ENCODE measurements at places on chromosomes 11 and 22.

DNA sequence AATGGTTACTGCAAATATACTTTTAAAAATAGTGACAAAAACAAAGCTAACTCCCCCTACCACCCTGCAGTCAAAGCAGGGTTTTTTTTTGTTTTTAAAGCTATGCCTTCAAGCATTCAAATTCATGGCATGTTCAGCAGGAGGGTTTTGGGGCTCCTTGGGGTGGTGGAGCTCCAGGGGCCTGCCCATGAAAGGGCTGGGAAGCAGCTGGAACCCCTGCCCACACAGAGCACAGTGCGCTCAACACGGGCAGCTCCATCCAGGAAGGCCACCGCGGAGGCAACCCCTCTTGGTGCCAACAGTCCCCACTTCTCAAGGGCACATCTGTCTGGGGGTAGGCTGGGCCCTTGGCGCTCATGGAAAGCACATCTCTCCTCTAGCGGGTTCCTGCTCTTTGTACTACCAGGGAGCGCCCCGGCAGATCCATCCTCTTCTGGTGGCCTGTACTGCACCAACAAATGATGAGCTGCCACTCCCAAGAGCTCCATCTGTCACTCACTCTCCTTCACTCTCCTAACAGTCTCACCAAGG, 16.6 kb upstream of the PHLDA2 start:
- DNase-seq = no peak

DNA sequence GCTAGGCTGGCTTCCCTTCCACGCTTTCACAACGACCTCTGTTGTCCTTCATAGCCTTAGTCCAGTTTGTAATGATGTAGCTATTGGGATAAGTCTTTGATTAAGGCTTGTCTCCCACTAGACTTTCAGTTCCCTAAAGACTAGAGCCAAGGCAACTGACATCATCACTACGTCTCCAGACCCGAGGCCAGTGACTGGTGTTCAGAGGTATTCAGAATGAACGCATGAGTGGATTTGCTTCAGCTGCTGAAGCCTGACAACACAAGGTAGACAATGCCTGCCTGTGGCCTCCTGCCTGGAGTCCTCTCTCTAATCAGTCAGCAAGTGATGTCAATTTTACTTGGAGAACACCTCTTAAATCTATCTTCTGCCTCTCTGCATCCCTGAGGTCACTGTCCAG, 13.6 kb downstream of the EFCAB6 start:
- no peak for DNase-seq

GRCh38 chr11:83158357-83158786, 1.4 kb downstream of the PCF11 start:
- no peak for DNase-seq

DNA sequence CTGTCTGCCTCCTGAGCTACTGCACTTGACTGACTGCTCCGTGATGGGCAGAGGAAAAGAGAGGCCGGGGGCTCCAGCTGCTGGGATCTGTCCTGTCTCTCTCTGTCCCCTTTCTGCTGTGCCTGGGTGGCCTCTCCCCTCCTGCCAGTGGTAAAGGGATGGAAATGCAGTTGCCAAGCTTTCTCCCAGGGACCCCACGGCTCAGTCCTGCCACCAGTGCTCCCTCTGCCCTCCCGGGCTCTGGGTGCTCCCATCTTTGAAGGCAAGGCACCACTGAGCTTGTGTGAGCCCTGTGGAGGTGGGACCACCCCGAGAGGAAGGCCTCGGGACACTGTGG, 32.0 kb downstream of the NADSYN1 start:
- DNase-seq = no peak

DNA sequence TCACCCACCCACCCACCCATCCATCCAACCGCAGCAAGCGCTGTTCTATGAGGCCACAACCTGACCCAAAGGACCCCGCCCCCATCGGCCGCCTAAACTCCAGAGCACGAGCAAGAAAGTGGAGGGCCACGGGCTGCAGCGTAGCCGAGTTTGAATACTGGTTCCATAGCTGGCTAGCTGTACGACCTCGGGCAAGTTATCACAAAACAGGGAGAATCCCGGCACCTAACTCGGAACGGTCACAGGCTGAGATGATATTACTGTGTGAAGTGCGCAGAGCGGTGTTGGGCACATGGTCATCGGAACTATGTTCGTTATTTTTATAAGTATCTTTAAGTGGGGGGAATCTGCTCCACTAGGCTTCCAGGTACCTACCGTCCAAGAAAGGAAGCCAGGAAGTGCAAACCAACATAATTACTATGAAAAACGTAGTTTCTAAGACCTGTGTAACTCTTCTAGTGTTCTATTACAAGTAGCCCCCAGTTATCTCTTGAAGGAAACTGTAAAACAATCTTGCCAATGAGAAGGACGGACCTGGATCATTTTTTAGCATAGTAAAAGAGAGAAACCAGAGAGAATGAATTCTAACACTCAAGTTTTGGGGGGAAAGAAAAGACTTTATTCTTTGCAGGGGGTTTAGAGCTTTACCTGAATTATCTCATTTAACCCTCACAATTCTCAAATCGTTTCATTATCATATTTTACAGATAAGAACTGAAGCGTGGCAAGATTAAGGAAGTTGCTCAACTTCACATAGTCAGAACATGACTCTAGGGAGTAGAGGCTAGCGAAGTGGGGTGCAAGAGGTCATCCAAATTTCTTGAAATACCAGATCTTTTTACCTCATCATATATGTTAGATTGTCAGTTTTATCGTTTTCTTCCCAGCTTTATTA, 663 bp upstream of the BUD13 start:
- DNase-seq = no peak

DNA sequence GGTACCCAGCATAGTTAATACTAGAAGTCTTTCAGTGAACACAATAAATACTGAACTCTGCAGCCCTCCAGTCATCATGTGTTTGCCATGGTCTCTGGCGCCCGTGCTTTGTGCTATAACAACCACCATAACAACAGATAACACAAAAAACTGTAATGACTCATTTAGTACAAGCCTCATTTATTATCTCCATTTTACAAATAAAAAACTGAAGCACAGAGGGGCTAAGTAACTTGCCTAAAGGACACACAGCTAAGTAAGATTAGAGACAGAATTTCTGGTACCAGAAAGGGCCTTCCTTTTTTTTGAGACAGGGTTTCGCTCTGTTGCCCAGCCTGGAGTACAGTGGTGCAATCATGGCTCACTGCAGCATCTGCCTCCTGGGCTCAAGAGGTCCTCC, 19.5 kb downstream of the RBFOX2 start:
- DNase-seq = no peak

DNA sequence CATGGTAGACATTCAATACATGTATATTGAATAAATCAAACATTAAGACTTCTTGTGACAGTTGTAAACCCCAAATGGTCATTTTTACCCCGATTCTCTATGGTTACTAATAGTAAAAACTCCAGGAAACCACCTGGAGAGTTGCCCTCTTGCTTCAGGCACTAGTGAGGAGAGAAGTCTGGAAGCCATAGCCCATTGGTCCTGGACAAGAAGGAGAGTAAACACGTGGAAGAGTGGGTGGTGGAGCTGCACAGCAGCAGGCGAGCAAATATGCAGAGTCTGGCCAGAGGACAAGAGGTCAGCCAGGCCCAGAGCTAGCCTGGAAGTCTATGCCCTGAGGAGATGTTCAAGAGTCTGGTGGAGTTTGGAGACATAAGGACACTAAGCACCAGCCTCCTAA, 17.7 kb downstream of the DCHS1 start:
- no peak for DNase-seq

DNA sequence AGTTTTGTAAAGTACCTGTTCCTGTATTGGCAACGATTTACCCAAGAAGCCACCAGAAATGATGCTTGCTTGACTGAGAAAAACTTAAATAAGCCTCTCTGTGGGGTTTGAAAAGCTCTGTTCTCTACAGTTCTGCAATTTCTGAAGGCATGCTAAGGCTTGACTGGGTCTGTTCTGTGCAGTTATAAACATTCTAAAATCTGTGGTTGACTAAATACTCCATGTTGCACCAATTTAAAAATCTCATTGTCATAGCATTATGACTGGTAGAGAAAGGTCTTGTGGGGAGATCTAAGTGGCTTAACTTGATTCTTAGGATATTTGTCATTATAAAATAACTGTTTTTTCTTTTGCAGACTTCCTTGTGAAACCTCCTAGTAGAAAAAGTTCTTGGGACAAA, 73.7 kb downstream of the MTMR3 start:
- no peak for DNase-seq

GRCh38 chr11:33936725-33937604, 45.1 kb upstream of the LMO2 start:
- DNase-seq = no peak

GRCh38 chr11:102883141-102883540, 8.4 kb upstream of the MMP12 start:
- no peak for DNase-seq

DNA sequence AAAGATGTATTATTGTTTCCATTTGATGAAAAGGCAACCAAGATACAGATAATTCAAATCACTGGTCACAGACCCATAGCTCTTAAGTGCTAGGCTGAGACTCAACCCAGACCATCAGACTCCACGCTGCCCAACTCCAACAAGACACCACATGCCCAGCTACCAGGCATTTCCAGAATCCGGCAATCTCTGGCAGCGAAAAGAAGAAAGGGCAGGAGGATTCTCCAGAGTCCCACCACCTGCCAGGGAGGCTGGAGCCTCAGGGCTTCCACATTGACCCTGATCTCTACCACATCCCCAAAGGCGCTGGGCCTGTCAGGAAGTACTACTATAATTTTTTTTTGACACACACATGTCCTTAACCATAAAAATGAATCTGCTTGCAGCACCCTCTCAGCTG, 61.4 kb upstream of the ARFGAP3 start:
- DNase-seq = no peak

GRCh38 chr11:72042064-72042745, 38.1 kb downstream of the NUMA1 start:
- no peak for DNase-seq

DNA sequence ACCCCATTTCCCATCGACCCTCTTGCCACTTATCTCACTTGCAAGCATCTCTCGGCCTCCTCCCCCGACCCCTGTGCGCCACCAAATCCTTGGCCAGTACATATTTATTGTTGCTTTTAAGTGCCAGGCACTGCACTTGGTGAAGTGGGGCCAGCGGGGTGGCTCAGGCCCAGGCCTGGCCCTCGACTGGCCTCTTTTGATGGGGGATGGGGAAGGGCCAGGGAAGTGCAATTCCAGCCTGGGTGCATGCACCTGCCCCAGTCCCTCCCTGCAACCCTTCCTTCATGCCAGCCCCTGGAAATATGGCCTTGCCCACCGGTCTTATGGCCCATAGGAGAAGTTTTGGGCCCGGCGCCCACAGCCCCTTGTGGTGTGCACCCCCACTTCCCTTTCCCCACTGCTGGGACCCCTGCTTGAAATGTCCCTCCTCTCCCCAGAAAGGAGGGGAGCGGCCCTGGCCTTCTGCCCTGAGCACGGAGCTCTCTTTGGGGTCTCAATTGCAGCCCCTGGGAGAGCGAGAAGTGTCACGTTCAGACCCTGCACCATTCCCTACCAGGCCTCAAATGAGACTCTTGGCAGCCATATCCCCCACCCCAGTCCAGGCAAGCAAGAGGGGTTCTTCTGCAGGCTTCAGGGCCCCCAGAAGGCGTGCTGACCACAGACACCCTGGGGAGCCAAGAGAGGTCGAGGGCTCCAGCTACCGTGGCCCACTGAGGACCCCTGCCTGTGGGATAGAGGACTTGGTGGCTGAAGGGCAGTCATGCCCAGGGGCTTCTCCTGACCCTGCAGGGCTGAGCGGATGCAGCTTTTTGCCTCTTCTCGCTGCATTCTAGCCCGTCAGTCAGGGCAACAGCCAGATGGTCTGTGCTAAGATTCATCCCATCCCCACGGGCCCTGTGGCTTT, 961 bp downstream of the SUSD2 start:
- DNase-seq = no peak

GRCh38 chr11:6559369-6559768, 44.0 kb downstream of the RRP8 start:
- DNase-seq = no peak

- DNase-seq = no peak
Measured at GRCh38 chr11:108253176-108253575, 30.3 kb downstream of the ATM start.

- DNase-seq = no peak
Measured at GRCh38 chr22:42185915-42186439, 55.4 kb upstream of the CYP2D6 start.

- DNase-seq = no peak
Measured at GRCh38 chr11:134592391-134592990, 180.4 kb upstream of the B3GAT1 start.

DNA sequence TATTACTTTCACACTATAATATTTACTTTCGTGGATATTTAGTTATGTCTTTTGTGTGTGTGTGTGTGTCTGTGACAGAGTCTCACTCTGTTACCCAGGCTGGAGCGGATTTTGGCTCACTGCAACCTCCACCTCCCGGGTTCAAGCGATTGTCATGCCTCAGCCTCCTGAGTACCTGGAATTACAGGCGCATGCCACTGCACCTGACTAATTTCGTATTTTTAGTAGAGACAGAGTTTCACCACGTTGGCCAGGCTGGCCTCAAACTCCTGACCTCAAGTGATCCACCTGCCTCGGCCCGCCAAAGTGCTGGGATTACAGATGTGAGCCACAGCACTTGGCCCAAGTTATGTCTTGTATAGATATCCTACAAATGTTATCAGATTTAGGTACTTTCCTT, 9.9 kb downstream of the PISD start:
- no peak for DNase-seq

GRCh38 chr11:8213376-8213775, 44.6 kb upstream of the RIC3 start:
- DNase-seq = no peak

DNA sequence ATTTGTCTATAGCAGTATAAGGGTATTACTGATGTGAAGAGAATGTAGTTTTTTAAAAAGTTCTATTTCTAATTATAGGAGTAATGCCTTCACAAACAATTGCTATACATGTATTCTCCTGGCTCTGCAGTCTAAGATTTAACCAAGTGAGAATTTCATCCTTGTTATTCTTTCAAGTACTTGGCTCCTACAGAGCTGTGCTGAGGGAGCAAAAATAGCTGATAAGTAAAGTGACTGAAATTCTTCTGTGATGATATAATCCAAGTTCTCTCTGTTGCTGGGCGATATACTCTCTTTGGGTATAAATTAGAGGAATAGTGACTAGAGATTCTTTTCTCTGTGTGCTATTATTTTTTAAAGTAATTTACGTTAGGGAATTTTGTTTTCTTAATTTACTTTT, 68.0 kb downstream of the PGR start:
- DNase-seq = no peak

- no peak for DNase-seq
Measured at GRCh38 chr11:73750228-73750627, 10.6 kb downstream of the RAB6A start.

DNA sequence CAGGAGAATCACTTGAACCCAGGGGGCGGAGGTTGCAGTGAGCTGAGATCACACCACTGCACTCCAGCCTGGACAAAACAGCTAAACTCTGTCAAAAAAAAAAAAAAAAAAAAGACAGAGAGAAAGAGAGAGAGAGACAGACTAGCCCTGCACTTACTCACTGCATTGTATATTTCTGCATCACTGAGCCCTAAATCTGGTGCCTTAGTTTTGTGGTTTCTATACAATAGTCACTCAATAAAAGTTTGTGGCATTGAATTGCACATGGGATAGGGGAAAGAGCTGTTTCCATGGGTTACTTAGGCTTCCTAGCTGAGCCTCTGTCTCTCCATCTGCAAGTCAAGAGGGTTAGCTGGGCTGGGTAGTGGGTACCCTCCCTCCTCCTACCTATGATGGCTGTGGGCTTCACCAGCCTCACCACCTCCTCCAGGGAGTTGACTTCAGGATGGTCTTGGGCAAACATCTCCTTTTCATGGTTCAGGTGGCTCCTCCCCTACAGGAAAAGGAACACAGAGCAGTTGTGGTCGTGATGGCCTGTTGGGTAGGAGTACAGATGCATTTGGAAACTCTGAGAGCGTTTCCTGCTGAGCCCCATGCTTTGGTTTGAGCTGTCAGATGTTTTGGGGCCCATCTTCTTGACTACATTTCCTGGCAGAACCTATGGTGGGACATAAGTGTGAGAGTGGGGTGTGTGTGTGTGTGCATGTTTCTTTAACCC, 73.2 kb downstream of the CCDC81 start:
- DNase-seq = no peak

Measured in substantia nigra (tissue), 51 donors.